Mesenchymal stem cell (in vitro differentiated cells and primary cell): ENCODE measurements at places on chromosomes 3 and 15.
A peak's percentile ranks its signal among the peaks of the same experiment; 100 is the strongest.

- DNase-seq, result no peak
- H3K27me3 ChIP-seq, result no peaks in the 10 kb centered on the region
Measured at GRCh38 chr3:169822983-169823382, 10.3 kb upstream of the LRRC34 start.

DNA sequence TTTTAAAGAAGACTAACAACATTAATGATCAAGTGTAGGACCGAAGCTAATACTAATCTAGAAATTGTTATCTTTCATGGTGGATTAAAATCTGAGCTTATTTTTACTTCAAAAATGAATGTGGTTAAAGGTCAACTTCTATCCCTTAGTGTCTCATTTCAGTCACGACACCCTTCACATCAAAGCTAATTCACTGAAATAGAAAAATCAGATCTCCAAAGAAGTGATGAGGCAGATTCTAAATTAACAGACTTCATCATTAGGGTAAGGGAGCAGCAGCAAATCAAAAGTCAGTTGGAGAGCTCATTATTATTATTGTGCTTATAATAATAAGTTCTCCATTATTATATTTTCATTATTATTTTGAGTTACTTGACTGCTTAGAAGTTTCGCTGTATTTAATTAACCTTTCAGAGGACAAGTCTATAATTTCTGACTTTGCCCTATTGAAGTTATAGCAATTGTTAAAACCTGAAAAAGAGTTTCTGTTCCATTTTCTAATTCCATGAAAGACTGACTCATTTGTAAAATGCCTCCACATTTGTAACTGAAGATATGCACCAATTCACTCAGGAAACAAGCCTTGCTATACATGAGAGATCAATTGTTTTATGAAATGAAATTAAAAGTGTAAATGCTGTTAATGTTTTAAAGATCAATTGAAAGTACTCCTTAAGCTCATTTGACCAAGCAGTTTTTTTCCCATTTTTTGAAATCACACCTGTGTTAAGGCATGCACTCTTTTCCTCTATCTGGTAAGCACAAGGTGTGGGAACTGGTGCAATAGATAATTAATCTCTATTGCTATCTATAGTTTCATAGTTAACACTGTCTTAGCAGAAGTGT lies 23.1 kb upstream of the CMC1 start:
- no peaks in the 10 kb centered on the region for H3K4me1 ChIP-seq
- no peaks in the 10 kb centered on the region for H3K36me3 ChIP-seq
- no peak overlapping the region for H3K27ac ChIP-seq

- no peak for DNase-seq
- no peak overlapping the region for H3K27ac ChIP-seq
- no peak overlapping the region for H3K4me3 ChIP-seq
- peaks cover 26% of the 10 kb centered on the region for H3K27me3 ChIP-seq
- no peaks in the 10 kb centered on the region for H3K36me3 ChIP-seq
Measured at GRCh38 chr3:184680385-184681345, 31.2 kb downstream of the MAGEF1 start.

GRCh38 chr3:129314386-129315222 lies 35.9 kb downstream of the HMCES start:
- no peaks in the 10 kb centered on the region for H3K27me3 ChIP-seq
- peak overlapping the region; percentile 80 for H3K4me3 ChIP-seq
- no peak overlapping the region for H3K27ac ChIP-seq
- peak; percentile 92 for DNase-seq
